ENCODE measurements at places on chromosomes 7 and 10.

DNA sequence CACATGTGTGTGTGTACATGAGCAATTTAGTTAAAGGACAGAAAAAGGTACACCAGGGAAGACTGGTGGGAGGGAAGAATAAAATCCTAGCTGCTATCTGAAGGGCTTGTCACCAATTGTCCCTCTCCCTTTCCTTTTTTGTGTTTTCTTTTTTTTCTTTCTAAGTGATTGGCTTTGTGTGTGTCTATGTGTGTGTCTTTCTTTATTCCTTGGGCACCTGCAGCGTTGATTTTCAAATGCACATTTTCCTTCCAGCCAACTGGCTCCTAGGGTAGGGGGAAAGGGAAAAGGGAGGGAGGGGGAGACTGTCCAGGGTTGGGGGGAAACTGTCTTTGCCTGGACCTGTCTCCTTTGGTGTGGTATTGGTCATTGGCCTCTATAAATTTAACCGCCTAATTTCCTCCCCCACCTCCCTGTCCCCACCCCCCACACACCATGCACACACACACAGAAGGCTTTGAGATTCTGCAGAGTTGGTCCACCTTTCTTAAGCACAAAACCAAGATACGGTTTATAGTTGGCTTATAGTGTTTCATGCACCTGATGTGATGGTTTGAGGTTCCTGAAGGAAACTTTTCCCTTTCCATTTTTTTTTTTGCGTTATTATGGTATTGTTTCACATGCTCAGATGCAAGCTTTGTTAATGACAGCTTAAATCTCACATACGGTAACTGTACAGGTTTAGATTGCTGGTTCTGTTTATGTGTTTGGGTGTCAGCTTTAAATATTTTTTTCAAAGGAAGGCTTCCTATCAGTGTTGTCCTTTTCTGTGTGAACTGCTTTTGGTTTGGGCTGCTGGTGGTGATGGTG lies 2.6 kb downstream of the AUTS2 start:
- no peak for DNase-seq

DNA sequence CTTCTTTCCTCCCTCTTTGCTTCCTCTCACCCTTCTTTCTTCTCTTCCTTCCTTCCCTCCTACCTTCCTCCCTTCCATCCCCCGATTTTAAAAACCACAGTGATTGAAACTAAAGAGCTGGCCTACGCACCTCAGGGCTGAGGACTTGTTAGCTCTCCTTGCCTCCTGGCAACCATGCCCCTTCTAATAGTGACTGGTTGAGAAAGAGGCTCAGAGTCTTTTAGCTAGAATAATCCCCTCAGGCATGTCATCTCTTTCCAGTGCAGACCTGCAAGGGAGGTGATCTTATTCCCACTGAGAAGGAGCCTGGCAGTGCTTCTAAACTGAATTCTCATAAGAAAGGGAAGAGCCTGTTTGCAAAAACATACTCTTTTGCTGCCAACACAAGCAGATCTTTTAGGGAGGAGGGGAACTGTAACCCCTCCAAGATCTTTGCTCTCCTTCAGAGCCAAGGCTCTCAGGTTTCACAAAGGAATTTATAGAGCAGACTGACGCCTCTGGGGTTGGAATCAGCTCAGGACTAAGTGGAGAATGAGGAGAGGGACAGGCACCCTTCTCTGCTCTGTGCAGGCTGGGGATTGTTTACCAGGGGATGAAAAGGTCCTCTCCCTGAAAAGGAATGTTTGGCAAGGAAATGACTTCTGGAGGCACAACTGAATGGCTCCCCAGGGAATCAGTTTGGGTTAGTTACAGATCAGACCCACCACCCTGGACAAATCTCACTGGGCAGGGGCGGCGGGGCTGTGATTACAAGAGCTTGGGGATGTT lies 9.4 kb upstream of the ANKRD1 start:
- no peak for DNase-seq

- DNase-seq = no peak
Observed at GRCh38 chr10:132320654-132321469, 11.1 kb upstream of the LRRC27 start.

GRCh38 chr7:31134246-31135188 lies 82.4 kb downstream of the ADCYAP1R1 start:
- DNase-seq = peak; percentile 57

DNA sequence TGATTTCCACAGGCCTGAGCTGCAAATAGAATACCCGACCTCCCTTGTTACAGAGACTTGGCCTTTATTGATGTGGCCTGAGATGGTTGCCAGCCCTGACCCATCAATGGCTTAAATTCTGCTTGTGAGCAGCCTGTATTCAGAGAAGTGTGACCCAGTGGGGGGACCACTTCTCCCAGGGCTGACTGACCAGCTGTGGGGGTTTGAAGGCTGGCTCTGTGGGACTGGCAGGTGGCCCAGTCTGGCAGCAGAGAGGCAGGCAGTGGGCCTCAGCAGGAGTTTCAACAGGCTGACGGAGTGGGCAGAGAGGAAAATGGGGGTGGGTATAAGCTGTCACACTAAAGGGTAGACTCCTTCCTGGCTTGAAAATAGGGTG lies 12.2 kb upstream of the PPIF start:
- DNase-seq = no peak

DNA sequence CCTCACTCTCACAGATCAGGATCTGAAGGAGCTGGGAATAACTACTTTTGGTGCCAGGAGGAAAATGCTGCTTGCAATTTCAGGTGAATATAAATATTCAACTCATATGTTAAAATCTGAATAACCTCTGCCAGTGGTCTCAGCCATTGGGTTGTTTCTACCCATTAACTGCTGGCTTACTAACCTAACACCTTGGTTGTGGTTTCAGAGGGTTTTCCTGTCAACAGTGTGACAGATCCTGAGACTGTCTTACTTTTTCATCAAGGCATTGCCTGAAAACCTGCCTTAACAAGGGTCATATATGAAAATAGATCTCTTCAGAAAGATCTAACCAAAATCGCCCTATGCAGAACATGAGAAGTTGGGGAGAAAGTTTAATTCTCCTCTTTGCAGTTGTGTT lies 307.7 kb downstream of the BICC1 start:
- no peak for DNase-seq

DNA sequence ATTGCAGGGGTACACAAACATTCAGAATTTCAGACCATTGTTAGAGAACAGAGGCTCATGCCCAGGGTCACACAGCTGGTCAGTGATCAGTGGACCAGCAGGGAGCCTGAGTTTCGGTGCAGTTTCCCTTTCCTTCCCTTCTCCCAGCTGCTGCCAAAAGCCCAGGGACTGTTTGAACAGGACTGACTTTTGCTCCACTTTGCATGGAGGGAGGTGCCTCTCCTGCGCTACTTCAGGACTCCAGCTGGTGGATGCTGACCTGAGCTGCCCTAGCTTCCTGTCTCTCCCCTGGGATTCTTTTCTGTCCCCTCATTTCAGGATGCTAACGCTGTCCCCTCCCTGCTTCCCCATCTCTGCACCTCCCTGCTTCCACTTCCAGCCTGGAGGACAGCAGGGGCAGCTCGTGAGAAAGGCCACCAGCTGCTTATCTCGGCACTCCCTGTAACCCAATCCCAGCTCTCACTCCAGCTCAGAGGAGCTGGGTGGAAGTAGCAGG lies 14.5 kb downstream of the SH2D4B start:
- DNase-seq = no peak

GRCh38 chr7:128408709-128409595 lies 830 bp downstream of the IMPDH1 start:
- DNase-seq = no peak

GRCh38 chr7:44152971-44153947 lies 12.1 kb upstream of the MYL7 start:
- DNase-seq = no peak

DNA sequence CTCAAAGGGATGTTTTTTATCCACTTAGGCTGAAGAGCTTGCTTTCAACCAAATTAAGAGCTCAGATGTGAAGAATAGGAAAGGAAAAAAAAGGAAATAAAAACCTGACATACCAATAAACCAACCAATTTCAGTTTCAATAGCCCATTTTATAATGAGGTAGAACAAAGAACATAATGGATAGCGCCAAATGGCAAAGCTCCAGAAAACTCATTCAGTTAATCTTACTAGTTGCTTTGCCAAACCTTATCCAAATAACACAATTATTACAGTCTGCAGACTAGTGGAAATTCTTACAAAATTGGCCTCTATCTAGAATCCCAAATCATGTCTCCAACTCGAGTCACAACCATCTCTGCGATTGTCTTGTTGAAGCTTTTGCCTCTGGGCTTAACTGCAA lies 337.0 kb downstream of the CRPPA start:
- no peak for DNase-seq

GRCh38 chr10:105699504-105699903 lies 1058.4 kb downstream of the SORCS3 start:
- no peak for DNase-seq

DNA sequence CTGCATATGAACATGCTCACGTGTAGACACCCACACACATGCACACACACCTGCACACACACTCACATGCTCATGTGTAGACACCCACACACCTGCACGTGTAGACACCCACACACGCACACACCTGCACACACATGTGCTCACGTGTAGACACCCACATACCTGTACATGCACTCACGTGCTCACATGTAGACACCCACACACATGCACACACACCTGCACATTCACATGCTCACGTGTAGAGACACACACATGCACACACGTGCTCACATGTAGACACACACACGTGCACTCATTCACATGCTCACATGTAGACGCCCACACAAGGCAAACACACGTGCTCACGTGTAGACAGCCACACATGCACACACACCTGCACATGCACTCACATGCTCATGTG lies 275.8 kb downstream of the PTPRN2 start:
- no peak for DNase-seq

GRCh38 chr7:19066170-19066569 lies 51.3 kb downstream of the TWIST1 start:
- DNase-seq = no peak

GRCh38 chr10:48456361-48456804 lies 148.5 kb downstream of the ARHGAP22 start:
- peak; percentile 45 for DNase-seq

DNA sequence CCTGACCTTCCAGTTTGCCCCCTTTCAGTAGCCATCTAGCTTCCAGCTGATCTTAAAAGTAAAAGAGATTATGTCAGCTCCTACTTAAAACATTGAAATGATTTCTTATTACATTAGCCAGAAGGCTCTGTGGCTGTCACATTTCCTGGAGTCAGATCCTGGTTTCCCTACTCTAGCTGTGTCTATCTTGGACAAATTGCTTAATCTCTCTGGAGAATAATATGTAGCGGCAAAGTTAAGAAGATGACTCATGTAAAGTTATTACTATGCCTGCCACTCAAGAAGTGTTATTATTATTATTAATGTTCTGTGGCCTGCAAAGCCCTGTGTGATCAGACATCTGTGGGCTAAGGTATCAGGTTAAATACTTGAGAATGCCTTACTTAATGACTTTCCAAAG lies 107.2 kb downstream of the RUNDC3B start:
- DNase-seq = no peak

GRCh38 chr7:106883456-106884026 lies 18.5 kb downstream of the PIK3CG start:
- DNase-seq = no peak

DNA sequence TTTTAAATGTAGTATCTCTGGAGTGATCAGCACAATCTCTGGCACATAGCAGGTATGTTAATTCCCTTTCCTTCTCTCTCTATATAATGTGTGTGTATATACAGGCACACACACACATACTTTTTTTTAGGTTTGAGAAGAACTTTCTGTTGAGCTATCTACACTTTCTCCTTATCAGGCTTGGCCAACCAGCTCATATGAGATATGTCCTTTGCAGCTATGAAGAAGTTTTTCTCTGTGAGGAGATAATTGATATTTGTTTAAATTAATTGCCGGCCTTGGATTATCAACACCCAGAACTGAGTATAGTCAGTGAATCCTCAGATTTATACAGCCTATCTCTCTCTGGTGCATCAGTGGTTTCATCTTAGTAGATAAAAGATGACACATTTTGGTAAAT lies 2.3 kb upstream of the MCU start:
- DNase-seq = no peak

DNA sequence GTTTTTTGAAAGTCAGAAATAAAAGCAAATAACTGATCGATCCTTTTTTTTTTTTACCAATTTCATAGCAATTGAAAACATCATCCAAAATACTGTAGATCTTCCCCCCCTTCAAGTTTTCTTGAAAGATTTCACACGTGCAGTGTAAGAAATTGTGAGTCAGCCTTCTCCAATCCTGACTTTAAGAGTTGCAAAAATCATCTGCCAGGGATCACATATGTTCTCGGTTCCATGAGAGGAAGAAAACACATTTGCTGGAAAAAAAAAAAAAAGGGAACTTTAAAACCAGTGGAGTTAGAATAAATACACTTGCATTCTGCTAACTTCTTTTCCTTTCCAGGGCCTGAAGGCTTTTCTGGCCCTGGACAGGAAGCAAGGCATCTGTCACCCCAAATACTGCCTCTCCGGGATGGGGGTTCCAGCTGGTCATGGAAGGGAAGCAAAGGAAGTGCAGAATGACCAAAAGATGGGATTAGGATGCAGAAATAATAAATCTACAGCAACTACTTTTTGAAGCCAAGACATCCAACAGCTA lies 198.4 kb upstream of the KIAA1217 start:
- no peak for DNase-seq

DNA sequence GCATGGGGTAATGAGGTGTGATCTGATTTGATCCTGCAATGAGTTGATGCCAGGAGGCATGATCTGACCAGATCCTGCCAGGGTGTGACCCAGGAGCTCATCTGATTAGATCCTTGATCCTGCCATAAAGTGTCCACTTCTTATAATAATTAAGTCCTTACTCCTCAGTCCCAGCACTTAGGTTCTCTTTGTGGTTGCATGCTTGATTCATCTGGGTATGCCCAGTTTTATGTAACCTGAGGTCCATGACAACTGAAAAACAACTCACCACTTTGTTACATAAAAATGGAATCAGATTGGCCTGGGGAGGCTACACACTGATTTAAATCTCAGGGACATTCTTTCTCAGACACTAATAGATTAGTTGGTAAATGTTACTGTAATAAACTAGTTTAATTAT lies 19.1 kb downstream of the ACADSB start:
- no peak for DNase-seq

- no peak for DNase-seq
Observed at GRCh38 chr10:98295401-98295811, 27.4 kb upstream of the LOXL4 start.

DNA sequence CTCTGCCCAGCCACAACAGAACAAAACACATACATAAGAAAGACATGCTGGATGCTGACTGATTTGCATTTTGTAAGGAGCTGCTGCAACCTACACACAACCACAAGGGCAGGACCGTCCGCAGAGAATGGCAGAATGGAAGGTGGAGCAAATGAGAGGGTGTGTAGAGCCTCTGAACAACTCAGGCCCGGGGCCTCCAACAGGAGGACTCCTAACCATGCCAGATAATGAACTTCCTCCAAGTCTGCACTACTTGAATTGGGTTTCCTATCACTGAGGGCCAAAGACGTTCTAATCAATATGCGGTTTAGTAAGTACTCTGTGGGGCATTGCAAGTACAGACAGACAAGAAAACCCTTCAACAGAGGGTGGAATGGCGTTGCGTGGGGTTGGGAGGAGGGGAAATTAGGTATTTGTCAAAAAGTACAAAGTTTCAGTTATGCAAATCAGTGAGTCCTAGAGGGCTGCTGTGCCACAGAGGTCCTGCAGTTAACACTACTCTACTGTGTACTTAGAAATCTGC lies 14.6 kb downstream of the VOPP1 start:
- DNase-seq = no peak
